ENCODE measurements at places on chromosomes 7 and 10.

DNA sequence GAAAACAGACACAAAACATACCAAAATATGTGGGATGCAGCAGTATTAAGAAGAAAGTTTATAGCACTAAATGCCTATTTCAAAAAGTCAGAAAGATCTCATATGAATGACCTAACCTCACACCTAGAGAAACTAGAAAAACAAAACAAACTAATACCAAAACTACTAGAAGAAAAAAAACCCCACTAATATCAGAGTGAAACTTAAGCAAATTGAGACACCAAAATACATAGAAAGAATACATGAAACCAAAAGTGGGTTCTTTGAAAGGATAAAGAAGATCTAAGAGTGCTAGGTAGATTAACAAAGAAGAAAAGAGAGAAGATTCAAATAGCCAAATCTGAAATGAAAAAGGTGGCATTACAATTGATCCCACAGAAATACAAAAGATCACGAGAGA lies 494.1 kb downstream of the SH2D4B start:
- no peak for DNase-seq

- no peak for DNase-seq
Measured at GRCh38 chr7:50355817-50356178, 51.3 kb downstream of the IKZF1 start.

DNA sequence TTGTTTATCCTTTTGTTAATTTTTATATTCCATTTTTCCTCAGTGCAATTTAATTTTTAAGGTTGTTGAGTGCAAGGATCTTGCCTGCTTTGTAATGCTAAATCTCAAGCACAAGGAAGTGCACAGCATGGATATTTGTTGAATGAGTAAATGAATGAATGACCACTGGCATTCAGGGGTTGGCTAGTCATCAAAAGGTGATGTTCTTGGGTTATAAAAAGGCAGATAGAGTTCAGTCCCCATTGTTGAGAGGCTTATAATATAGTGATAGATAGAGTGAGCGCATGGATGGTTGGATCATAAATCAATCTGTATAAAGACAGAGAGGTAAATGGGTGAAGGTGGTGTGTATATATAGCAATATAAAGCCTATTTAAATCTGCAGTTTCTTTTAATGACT lies 193.2 kb upstream of the KLF6 start:
- DNase-seq, result no peak

DNA sequence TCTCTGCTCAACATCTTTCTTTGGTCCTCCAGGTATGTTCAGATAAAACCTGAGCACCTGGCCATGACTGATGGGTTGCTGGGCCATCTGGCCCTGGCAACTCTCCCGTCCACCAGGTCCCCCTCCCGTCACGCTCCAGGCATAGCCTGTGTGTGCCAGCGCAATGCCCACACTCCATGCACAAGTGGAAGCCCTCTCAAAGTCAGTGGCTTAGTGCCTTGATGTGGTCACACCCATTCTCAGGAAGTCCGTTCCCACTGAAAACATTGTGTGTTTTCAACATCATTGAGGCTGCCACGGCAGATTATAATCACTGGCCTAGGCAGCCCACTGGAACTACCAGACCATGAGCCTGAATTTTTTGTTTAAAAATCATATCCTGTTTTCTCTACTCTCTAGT lies 170.6 kb upstream of the LANCL2 start:
- DNase-seq, result no peak

GRCh38 chr7:33395340-33395739 lies 266.0 kb downstream of the BBS9 start:
- DNase-seq, result no peak

- DNase-seq, result no peak
Measured at GRCh38 chr7:83629117-83629880, 19.6 kb downstream of the SEMA3E start.

DNA sequence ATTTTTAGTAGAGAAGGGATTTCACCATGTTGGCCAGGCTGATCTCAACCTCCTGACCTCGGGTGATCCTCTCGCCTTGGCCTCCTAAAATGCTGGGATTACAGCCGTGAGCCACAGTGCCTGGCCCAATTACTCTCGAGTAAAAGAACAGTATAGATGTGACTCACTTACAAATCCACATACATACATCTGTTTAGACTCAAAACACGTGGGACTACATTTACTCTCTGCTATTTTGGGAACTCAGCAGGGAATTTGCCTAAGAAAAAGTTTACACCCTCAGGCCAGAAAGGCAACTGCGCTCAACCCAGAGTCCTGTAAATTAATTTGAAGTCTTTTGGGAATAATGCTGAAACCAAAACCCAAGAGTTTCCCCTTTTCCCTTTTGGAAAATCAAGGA lies 289.7 kb downstream of the KLF6 start:
- DNase-seq, result no peak

- no peak for DNase-seq
Measured at GRCh38 chr7:87110778-87111177, 41.5 kb upstream of the DMTF1 start.

- no peak for DNase-seq
Measured at GRCh38 chr10:1390200-1390599, 334.0 kb downstream of the WDR37 start.

DNA sequence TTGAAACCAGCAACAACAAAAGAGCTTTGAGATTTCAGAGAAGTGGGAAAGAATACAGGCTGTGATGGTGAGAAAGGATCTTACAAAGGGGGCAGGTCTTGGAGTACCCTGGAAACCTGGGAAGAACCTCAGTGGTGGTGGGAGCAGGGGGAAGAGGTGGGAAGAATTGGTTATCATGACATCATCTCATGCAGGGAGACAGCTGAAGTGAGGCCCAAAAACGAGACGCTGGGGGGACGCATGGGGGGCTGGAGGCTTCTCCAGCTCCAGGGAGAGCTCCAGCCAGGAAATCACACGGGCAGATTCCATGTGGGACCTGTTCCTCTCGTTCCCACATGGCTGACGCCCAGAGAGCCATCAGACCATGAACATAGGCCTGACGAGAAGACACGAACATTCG lies 177.3 kb upstream of the RNF32 start:
- no peak for DNase-seq

- no peak for DNase-seq
Measured at GRCh38 chr10:102422545-102423129, 2.0 kb downstream of the FBXL15 start.

DNA sequence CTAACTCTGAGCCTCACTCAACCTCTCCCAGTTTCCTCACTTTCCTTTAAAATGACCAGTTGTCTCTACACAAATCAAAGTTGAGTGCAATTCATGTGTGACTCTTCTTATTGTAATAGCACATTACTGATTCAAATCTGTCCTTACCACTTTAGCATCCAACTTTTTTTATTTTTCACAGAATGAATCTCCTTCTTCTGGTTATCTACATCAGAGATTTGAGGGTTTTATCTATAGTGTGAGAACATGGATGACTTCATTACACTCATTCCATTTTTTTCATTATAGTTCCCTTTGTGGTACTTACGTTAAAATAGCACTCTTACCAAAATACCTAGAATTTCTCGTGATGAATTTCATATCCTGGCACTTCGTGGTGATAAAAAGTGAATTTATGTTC lies 43.3 kb downstream of the RTKN2 start:
- no peak for DNase-seq

DNA sequence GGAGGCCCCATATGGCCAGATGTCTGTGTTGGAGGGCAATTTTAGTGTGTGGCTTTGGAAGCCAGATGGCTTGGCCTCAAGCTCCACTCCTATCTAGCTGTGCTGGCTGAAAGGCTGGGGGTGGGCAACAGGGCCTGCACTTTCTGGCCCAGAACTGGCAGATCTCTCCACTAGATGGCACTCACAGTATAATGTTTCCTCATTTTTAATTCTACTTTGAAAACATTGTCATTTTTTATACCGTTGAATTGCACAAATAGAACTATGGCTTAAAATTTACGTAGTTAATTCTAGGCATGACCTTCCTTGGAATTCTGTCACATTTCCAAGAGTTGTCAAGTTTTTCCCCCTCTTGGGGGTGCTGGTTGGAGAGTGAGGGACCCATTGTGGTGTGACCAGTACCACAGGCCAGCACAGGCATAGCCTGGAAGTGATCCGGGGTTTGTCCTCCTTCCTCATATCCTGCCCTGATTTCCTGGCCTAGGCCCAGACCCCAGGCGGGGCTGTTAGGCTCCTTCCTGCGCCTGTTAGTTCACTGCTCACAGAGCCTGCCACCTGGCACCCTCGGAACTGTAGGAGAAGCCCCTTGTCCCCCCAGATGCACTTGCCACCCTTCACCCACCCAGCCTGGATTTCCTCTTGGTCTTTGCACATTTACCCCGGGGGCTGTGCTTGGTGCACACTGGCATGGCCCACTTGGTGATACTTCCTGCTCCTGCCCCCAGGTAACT lies 52.8 kb downstream of the ARHGAP22 start:
- DNase-seq, result peak; percentile 9

- DNase-seq, result no peak
Measured at GRCh38 chr10:68792115-68792514, 35.2 kb upstream of the STOX1 start.

- DNase-seq, result no peak
Measured at GRCh38 chr7:50146692-50147091, 53.6 kb upstream of the ZPBP start.

GRCh38 chr7:86762129-86762528 lies 118.4 kb downstream of the GRM3 start:
- DNase-seq, result no peak

DNA sequence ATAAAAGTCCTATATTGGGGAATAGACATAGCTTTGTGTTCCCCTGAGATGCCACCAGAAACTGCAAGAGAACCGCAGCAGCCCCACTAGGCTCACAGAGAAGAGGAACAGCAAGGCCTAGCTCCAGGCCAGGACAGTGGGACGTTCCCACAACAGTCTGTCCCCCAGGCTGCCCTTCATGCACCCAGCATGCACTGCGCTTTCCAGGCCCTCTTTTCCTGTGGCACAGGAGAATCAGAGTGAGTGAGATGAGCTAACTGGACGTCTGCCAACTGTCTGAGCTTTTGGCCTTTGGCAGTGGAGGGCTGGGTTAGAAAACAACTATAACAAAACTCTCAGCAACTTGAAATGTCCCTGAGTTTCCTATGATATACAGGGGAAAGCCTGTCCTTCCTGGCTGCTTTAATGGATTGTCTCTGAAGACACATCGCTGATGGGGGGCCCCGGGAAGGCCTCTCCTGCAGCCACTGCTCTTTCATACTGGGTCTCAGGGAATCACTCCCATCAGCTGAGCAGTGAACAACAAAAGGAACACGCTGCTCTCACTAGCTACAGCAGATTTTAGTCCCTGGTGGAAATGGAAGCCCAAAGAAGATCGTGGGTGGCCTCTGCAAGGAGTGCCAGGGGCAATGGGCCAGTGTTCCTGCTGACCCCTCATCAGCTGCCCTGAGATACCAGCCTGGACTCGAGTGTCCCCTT lies 53.5 kb downstream of the PODXL start:
- no peak for DNase-seq

- no peak for DNase-seq
Measured at GRCh38 chr7:78172267-78172757, 373.7 kb downstream of the PHTF2 start.

- DNase-seq, result no peak
Measured at GRCh38 chr10:120539076-120539475, 82.0 kb downstream of the PLPP4 start.

DNA sequence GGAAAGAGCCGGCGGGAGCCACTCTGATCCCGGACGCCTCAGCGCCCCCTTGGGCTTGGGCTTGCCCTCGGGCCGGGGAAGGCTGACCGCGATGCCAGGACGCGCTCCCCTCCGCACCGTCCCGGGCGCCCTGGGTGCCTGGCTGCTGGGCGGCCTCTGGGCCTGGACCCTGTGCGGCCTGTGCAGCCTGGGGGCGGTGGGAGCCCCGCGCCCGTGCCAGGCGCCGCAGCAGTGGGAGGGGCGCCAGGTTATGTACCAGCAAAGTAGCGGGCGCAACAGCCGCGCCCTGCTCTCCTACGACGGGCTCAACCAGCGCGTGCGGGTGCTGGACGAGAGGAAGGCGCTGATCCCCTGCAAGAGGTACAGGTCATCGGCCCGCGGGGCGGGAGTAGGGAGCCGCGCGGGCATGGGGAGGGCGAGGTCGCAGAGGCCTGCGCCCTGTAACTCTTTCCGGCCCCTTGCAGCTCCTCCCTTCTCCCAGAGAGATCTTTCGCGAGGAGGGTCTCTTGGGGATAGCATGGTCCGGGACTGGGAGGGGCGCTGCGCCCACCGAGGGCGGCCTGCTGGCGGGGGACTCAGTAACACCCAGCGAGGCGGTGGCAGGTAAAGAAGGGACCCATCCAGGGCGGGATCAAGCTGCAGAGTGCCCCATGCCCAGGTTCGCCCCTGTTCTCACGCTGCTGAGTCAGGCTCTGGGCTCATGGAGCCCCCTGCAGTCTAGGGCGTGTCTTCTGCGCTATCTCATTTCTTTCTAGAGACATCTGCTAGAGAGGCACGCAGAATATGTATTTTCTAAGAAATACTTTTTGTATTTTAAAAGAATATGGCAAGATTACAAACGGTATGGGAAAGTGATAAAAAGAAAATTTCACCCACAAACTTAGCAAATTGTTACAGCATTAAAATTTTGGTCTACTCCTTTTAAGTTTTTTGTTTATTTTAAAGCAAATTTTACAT lies 687 bp downstream of the EPDR1 start:
- DNase-seq, result no peak

- DNase-seq, result no peak
Measured at GRCh38 chr7:44060948-44061644, 4.3 kb downstream of the PGAM2 start.

- no peak for DNase-seq
Measured at GRCh38 chr7:100371561-100372171, 1.6 kb upstream of the PILRA start.

- no peak for DNase-seq
Measured at GRCh38 chr10:116989439-116989838, 15.5 kb downstream of the SHTN1 start.

- no peak for DNase-seq
Measured at GRCh38 chr10:186911-187310, 51.7 kb downstream of the ZMYND11 start.

DNA sequence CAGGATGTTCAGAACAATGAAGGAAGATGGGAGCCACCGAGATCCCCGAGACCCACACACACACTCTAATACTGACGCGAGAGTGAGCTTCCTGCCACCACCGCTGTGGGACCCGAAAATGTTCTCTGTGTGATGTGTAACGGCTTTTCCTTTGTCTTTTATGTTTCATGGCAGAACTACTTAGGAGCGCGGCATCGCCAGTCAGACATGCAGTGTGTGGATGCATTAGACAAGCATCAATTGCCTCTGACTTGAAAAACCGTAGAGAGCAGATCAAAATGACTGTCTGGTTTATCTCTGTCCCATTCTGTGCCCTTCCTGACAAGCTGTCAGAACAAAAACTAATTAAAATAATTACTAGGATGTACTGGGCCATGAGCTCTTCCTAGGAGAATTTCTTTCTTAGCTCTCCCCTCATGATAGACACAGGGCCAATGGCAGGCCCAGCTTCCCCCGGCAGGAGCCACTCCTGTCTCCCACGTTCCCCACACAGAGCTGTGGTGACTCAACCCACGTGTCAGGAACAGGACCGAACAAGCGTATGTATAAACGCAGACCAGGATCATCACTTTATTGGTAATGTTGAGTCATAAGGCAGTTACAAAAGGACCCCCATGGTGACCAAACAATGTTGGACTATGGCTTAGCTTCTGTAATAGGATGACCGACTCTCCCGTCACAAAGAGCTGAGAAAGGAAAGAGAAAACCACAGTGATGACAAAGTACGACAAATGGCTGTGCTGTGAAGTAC lies 705.0 kb downstream of the PARD3 start:
- DNase-seq, result no peak

GRCh38 chr10:13913897-13914296 lies 327.1 kb downstream of the PRPF18 start:
- DNase-seq, result no peak

- DNase-seq, result no peak
Measured at GRCh38 chr7:74101061-74101681, 17.6 kb downstream of the LIMK1 start.

Data from stimulated activated CD4-positive, alpha-beta T cell treated with anti-CD3 and anti-CD28 coated beads, TNF-alpha, amount 100 ng/mL, for 24 hours (primary cell).